Activated CD4-positive, alpha-beta T cell treated with anti-CD3 and anti-CD28 coated beads, Interleukin-2, amount 10 ng/mL, durations not matched to agents 24 days and 14 days (primary cell): ENCODE measurements at places on chromosomes 2 and 18.
A peak's percentile ranks its signal among the peaks of the same experiment; 100 is the strongest.

DNA sequence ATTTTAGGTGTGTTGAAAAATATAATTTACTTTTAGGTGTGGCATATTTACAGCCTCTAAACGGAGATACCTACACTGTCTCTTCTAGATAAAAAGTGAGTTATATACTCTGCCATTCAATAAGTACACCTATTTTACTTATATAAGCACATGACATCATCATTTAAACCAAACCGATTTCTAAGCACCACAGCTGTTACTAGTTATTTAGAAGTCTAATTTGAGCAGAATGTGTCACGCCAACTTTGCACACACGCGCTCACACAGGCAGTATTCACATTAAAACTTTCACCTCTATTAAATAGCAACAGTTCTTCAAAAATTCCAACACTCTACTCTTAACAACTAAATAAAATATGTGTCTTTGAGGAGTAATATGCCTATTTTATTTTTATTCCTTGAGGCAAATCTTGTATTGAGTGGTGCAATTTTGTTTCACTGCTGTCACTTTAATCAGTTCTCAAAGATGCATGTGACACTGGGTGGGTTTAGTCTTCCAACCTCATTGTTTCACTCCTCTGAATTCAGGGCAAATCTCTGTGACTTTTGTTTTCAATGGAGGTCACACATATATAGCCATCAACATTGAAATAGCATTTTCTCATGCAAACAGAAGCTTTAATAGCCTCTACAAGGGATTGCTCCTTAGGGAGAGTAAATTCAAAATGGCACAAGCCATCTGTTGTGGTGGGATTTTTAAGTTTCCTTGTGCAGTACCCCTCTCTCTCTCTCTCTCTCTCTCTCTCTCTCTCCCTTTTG lies 721.0 kb downstream of the PLCL1 start:
- no peak for DNase-seq

DNA sequence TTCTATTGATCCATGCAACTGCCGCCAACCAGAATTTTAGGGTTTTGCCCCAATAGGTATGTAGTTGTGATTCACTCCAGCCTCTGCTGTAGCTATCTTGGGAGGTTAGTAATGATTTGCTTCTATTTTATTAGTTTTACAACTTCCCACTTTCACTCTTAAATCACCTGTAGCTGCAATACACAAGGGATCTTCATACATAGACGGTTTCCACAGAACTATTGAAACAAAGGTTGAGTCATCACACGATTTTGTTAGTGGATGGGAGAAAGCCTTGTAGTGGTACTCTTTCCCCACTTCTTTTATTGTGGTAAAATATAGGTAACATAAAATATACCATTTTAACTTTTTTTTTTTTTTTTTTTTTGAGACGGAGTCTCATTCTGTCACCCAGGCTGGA lies 104.2 kb upstream of the SPRED2 start:
- no peak for DNase-seq

DNA sequence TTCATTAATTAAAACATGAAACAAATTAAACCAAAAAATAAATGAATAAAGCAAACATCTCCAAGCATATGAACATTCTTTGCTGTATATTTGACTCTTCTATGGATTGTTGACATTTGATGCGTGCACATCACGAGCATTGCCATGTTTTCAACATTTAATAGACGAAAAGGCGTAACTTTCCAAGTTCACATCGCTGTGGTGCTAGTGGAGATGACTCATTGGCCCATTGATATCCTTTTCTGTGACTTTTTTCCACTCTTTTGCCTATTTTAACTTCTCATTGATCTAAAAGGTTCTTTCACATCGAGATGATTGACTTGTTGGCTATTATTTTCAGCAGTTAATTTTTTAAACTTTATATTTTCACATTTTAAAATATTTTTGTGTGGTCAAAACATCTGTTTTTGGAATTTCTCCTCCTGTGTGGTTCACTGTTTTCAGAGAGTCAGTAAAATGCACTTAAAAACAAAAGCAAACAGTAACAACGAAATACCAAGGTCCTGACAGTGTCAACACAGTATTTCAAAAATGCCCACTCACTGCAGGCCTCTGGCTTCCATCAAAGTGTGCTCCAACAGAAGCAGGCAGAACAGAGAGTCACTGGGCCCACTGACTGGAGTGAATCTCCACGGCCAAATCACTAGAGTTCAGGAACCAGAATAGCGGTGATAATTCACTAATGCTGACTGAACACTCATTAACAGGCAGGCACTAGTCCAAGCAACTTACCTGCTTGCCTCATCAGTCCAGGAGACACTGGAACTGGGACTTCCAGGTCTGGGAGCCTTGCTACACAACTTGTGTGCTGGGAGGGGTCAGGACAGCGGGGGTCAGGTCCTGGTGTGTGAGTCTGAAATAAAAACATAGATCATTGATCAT lies 372.2 kb upstream of the SMIM21 start:
- DNase-seq, result no peak

DNA sequence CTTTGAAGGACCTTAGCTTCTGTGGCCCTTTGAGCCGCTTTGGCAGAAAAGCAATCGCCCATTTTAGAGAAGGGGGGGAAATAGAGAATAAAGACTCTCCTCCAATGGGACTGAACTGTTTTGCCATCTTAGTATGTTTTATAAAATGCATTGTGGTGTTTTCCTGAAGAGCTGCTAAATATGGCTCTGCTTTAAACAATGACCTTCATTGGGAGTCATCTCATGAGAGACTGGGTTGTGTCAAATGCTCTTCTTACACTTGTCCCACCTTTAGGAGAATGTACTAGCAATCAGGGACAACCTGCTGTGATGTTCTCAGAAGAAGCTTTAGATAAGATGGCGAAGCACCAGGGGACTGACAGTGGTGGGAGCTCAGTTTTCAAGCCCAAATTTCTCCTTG lies 418.9 kb upstream of the POU3F3 start:
- DNase-seq, result no peak

- no peak for DNase-seq
These were observed 201.5 kb upstream of the RAB6C start for GRCh38 chr2:129777762-129778583.

DNA sequence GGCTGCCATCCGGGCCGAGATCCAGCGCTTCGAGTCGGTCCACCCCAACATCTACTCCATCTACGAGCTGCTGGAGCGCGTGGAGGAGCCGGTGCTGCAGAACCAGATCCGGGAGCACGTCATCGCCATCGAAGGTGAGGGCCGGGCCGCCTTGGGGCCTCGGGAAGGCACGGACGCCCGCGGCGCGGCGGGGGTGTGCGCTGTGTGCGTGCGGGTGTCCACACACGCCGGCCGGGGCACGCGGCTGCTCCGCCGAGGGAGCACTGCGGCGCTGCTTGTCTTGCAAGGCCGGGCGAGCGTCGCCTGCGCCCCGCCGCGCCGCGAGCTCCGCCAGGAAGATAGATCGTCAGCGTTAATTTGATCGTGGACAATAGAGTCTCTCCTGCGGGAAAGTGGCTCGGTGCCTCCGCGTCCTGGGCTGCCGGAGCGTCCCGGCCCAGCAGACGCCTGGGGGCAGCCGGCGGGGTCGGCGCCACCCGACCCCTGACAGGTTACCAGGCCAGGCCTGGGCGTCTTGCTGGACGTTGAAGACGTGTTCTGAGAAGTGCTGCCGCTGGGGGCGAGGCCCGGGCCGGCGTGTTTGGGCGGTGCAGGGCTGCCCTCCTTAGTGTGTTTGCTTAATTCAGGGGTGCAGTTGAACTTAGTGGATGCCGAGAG lies 1.0 kb downstream of the AGAP1 start:
- peak; percentile 59 for DNase-seq

DNA sequence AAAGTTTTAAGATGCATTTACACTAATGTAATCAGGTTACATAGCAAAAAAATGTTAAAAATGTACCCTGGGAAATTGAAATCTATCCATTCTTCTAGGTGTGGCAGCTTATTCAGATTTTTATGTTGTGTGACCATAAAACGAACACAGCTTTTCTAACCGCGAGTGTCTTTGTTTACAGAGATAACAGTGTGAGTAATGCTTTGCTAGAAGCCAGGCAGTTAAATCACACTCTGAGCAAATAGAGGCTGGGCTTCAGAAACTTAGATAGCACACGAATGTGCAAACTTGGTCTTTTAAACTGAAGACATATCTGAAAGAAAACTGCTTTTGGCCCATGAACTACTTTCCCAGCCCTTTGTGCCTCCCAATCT lies 116.1 kb downstream of the SPTBN1 start:
- peak; percentile 87 for DNase-seq

- DNase-seq, result no peak
These were observed 38.3 kb downstream of the TMEM17 start for GRCh38 chr2:62467475-62468321.

- DNase-seq, result peak; percentile 84
These were observed 53.3 kb downstream of the ZNF236 start for GRCh38 chr18:76875390-76876325.

DNA sequence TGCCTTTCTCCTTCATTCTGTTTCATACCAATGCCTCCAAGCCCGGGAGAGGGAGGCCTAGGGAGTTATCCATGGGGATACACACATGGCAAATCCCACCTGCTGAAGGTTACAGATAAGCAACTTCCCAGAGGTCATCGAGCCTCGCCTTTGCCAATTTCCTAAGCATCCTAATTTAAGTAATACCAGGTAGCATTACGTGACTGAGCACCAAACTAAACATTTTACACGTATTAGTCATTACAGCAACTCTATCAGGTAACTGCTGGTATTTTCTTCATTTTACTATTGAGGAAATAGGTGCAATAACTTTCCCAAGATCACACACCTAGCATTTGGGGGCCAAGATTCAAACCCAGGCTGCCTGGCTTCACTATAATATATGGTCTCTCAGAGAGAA lies 30.1 kb upstream of the BZW1 start:
- DNase-seq, result no peak

- DNase-seq, result no peak
These were observed 75.0 kb downstream of the CERS6 start for GRCh38 chr2:168530982-168531622.

DNA sequence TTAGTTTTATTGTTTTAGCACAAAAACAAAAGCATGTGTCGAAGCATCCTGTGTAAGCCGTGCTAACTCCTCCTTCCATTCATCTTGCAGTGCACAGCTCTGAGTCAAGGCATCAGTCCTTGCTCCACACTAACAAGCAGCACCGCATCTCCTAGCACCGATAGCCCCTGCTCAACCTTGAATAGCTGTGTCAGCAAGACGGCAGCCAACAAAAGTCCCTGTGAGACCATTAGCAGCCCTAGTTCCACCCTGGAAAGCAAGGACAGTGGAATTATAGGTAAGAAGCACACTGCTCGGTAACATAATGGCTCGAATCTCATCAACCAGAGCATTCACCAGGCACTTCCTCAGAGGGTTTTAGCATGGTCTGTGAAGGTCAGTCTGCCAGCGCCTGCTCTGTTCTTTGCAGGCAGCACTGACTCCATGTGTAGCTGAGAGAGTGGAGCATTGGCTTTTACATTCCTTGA lies 136.2 kb downstream of the WDSUB1 start:
- no peak for DNase-seq

DNA sequence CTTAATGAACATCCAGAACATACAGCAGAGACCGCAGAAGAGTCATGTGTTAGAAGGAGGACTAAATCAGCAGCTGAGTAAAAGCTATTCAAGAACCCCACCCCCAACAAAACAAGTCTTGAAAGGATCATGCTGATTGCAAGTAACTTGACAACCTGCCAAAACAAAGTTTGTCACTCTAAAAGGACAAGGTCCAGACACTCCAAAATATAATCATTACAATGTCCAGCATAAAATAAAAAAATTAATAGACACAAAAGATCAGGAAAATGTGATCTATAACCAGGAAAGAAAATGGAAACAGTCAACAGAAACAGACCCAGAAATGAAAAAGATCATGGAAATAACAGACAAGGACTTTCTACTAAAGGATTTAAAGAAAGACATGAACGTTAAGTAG lies 28.5 kb downstream of the CCDC88A start:
- DNase-seq, result no peak

GRCh38 chr2:217061916-217062505 lies 202.1 kb upstream of the TNP1 start:
- DNase-seq, result no peak

DNA sequence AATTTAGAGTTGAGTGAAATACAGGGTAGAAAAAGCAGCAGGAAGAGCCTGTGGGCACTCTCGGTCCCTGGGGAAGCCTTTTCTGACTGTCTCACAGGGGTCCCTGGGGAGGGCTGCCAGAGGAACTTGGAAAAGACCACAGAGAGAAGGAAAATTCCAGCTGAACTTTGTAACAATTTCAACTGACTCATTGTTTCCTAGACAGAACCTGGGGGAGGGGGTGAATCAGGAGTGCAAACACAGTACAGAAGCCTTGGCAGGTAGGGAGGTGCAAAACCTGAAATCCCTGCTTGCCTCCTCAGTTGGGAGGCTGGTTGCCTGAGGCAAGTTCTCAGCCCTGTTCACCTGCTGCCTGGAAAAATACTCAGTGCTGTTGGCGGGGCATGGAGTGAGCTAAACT lies 106.8 kb downstream of the GRB14 start:
- DNase-seq, result no peak

- DNase-seq, result no peak
These were observed 137.5 kb downstream of the DYM start for GRCh38 chr18:49322765-49323490.

DNA sequence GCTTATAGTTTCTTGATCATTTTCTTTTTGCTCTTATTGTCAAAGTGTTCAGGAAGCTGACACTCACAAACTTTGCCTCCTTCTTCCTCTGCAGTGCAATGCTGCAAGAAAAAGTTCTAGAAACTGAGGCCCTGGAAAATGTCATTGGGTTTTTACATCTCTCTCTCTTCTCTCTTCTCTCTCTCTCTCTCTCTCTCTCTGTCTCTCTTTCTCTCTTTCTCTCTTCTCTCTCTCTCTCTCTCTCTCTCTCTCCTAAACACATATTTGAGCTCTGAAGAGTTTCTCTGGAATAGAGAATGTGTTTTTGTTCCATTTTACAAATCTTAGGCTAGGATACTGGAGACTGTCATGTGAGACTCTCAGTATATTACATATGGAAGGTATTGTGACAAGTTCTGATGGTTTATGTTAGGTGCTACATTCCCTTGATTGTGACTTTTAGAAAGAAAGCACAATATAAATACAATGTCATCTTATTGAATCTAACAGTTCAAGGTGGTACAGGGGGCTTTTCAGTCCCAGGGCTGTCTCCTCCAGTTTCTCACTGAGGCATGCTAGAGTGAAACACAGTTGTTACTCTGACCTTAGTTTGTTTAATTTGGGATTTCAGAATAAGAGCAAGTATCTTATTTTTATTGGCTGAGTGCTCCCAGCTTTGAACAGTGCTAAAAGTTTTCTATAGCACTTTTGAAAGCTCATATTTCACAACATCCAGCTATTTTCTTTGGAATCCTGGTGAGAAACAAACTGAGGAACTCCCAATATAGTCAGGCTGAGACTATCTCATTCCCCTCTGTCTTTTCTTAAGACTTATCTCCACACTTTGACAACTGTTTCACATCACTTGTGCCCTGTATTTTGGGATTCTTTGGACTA lies 41.4 kb upstream of the EHBP1 start:
- no peak for DNase-seq
